Left hindlimb (tissue), 1 donor: ENCODE measurements at places on chromosomes 16 and 17.

DNA sequence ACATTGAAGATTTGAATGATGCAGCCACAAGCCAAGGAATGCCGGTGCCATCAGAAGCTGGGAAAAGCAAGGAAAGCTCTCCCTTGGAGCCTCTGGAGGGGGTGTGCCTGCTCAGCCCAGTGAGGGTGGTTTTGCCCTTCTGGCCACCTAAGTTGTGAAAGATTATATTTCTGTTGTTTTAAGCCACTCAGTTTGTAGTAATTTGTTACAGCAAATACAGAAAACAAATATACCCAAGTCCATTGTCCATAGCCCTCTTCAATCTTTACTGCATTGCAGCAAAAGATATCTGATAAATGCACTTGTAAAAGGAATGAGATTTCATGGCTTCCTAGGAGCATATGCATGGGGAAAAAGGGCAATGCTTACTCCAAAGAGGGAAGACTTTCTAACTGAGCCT, 447.9 kb downstream of the HAPSTR1 start:
- DNase-seq, result no peak

- peak; percentile 43 for DNase-seq
Measured at GRCh38 chr16:27154705-27155521, 48.4 kb upstream of the KDM8 start.

- no peak for DNase-seq
Measured at GRCh38 chr17:7293816-7294613, 424 bp downstream of the YBX2 start.

DNA sequence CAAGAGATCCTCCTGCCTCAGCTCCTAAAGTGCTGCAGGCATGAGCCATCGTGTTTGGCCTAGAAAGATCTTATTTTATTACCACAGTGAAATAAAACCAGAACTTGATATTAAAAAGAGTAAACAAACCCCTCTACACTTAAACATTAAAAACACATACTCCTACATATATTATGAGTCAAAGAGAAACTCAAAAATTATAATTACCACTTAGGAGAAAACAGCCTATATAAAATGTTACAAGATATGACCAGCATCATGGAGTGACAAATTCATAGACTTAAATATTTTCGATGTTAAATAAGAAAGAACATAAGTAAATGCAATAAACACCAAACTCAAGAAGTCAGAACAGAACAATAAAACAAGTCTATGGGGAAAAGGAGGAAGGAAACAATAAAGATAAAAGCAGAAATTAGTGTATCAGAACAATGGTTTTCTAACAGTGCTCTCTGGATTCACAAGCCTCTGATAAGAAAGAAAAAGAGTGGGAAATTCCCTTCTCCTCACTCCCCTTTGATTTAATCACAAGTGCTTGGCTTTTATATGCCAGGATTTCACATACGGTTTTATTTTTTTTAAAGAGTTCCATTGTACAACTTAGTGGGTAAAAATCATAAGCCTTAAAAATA, 23.0 kb downstream of the SKAP1 start:
- DNase-seq, result no peak

GRCh38 chr17:12738624-12739023, 50.7 kb upstream of the ARHGAP44 start:
- no peak for DNase-seq

DNA sequence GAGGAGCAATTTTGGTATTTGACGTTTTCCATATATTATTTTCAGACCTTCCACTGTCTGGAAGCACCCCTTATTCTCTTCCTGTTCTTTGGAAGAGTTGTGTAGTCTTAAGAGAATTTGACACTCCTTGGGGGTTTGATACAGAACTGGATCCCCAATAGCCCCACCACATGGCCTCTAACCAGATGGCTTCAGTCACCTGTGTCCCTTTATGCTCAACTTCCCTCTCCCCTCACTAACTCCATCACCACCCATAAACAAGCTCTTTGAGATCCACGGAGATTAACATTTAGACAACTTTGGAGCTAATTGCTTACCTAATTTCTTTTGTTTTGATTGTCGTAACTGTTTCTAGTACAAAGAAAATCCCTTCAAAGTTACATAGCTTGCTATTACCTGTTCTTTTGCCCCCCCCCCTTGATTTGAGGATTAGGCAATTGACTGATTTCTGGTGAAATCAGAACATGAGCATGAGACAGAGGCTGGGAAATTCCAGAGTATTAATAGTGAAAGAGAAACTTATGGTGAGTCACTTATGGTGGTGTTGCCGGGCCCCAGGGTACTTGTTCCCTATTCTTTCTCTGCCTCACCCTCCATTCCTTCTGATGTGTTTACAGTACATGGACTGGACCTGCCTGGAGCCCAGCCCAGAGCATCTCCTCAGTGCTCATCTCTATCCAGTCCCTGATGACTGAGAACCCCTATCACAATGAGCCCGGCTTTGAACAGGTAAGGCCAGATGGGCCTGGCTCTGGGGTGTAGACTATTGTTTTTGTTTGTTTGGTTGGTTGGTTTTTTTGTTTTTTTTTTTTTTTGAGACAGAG, 7.5 kb downstream of the UBE2Z start:
- no peak for DNase-seq

DNA sequence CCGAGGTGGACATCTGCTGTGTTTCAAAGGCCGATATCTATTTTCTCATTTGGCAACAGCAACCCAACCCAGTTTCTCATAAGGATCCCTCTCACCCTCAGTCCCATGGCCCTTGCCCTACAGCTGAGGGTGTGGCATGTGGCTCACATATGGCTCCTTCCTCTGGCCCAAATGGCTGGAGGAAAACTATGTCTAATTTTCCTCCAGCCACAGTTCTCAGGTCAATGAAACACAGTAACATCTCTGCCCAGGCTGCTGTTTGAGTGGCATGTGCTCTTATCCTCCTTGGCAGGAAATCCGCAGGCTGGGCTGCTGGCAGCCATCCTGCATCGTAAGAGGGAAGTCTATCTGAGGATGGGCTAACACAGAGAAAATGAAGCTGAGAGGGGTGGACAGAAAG, 24.1 kb downstream of the SERPINF1 start:
- DNase-seq, result no peak

DNA sequence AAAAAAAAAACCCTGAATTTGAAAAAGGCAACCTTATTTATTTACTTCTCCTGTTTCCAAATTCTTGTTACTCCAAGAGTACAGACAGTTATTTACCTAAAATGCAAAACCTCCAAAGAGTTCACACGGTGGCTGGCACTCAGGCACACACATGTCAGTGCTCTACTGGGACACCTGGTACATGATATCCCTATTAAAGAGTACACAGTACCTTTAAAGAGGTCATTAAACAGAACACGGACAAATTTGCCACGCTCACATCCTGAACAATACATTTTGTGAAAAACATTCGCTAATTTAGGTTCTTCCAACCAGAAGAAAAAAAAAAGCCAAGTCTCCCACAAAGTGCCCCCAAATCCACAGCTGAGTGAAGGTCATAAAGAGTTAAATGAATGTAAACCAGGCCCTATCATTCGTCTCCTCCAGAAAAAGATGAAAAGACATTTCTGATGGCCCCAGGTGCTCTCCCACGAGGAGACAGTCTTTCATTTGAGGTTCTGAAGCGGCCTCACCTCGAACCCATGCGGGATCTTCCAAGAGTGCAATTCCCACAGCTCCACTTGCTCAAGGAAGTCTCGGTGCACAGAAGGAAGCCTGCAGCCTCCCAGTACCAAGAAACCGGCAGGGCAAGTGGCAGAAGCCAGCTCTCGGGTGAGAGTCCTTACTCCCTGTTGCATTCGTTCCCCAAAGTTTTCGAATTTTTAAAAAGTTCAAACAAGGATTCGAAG, 993 bp downstream of the ERN1 start:
- DNase-seq, result no peak

DNA sequence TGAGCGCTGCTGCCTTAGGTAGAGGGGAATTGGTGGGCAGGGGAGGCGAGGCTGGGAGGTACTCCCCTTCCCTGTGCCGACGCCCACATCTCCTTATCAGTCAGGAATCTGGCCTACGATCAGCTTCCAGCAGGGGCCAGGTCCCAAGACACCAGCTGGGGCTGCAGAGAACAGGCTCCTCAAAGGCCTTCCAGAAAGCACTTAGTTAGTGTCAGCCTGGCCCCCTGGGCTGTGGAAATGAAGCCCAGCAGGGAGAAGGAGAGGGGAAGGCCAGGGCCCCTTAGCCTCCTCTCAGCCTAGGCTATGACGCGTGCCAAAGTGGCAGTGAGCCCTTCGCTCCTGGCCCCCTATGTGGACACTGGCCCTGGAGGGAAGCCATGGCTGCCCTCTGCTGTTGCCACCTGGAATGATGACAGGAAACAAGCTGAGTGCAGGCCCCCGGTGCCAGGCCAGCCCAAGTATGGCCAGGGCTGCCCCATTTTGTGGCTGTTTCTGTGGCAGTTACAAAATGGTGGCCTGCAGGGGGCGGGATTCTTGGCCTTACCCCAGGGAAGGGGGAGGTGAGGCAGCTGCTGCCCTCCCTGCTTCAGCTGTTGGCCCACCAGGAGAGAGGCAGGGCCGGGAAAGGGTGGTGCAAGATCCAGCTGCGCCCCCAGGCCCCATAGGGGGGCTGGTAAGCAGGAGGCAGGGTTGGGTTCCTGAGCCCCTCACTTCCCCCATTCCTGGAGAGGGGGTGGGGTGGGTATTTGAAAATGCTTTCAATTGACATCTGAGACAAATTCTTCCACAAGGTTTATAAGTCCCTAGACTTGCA, 11.3 kb downstream of the TBX4 start:
- peak; percentile 85 for DNase-seq

- no peak for DNase-seq
Measured at GRCh38 chr16:84497418-84498222, 6.8 kb downstream of the MEAK7 start.

DNA sequence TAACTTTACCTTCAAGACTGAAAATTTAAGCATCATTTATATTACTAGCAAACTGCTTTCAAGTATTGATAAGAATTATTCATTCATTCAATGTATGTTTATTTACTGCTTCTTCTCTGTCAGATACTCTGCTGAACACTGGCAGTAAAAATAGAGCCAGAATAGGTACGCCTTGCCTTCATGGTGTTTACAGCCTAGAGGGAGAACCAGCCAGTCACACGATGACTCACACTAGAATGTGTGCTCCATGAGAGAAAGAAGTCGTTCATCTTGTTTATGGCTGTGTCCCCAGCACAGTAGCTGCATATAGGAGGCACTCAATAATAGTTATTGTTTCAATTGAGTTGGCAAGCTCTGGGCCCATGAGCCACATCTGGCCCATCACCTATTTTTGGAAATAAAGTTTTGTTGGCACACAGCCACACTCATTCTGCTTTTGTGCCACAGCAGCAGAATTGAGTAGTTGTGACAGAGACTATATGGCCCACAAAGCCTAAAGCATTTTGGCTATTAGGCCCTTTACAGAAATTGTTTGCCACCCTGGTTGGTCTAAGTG, 84.2 kb downstream of the TMC6 start:
- no peak for DNase-seq

- no peak for DNase-seq
Measured at GRCh38 chr16:20675488-20676267, 21.8 kb downstream of the ACSM1 start.

DNA sequence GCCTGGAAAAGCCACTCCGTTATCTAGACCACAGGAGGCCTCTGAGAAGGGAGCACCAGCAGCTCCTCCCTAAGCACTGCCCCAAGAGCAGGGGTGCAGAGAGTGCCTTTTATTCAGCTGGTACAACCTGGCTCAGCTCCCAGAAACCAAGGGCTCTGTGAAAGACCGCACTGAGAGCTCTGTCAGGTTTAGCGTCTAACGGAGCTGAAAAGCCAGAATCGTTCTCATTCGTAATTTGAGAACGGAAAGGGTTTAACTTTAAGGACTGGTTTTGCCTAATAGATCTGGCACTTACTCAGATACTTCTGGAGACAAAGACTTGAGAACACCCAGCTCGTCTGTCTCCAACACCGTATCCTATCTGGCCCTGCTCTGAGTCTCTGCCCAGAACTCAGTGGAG, 13.5 kb downstream of the MPG start:
- peak; percentile 65 for DNase-seq
